ENCODE measurements at places on chromosomes 2 and 18.

- no peak for DNase-seq
Measured at GRCh38 chr2:148932536-148932935, 57.5 kb downstream of the KIF5C start.

DNA sequence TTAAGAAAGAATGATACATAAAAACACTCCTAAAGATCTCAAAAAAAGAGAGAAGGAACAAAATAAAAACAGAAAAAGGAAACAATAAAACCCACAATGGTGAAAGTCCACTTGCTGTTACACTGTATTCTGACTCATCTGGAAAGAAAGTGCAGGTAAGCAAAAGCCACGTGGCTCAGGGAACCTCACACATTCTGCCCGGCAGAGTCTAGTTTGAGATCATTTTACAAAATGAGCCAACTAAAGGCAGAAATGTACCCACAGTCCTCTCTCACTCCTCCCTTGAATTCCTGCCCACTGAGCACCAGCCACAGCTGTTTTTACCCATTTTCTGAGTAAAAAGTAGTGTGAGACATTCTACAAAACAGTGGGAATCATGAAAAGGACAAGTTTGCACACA is 10.0 kb downstream of the KCNH7 start:
- DNase-seq, result no peak

DNA sequence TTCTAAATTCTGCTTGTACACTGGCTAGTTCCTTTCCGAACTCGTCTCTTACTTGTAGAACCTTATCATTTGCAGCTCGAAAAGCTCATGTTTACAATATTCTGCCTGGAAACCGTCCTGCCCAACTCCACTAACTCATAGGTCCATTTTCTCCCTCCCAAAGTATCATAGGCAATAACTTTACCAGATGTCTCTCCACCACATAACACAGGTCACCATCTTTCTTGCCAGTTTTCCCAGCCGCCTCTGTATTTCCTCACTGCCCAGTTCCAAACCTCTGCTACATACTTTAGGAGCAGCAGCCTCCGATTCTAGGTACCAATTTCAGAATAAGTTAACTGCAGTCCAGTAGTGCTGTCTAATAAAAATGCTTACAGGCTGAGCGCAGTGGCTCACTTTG is 259.5 kb downstream of the GLI2 start:
- no peak for DNase-seq

DNA sequence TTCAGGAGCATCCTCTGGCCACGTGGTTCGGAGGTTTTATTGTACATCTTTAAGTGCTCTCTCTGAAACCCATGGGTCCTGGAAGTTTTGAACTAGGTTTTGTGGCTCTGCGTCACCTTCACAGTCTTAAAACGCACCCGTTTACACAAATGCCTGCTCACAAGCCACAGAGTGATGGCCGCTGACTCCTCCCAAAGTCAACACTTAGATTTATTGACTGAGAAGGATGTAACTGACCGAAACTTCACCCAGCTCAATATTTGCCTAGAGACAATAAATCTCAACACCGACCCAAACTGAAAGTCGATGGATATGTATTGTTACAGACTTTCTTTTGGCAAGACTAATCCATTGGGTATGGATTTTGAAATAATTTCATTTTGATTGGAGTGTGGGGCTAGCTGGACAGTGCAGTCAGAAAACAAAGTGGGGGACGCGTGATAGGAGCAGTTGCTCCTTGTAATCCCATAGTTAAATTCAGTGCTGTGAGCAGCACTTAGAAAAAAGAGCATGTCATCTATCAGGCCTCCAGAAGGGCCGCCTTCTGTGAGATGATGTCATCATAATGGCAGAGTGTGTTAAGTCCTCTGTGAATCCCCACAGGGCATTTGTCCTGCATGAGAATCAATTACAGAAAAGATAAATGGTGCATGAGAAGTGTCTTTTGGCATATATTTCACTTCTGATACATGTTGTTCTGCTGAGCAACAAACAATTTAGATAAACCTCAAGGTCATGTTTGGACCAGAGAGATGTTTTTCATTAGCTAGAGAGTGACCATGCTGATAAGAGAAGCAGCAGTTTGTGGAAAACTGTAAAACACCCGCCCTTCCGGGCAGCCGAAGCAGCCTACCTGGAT is 183.7 kb downstream of the INO80D start:
- DNase-seq, result no peak

- no peak for DNase-seq
Measured at GRCh38 chr2:171553858-171554257, 31.6 kb downstream of the CYBRD1 start.

- no peak for DNase-seq
Measured at GRCh38 chr18:59055345-59056032, 84.2 kb upstream of the SEC11C start.

DNA sequence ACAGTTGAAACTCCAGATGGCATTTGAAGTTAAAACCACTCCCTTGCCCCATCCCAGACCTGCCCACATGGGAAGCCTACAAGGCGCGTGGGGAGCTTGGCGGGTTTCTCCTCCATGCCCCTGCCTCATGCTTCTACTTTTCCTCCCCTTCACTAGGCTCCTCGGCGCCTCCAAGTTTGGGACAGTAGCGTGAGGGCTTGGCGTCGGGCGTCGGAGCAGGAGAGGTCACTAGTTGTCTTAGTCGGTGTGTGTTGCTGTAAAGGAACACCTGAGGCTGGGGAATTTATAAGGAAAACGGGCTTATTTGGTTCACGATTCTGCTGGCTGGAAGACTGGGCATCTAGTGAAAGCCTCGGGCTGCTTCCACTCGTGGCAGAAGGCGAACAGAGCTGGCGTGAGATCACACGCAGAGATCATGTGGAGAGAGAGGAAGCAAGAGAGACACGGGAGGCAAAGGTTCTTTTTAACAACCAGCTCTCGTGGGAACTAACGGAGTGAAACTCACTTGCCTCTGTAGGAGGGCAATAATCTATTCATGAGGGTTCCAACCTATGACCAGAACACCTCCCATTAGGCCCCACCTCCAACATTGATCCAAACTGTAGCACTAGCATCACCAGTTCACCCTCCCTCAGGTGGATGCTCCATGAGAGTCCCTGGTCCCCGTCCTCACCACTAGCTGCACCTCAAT is 25.3 kb downstream of the ITM2C start:
- DNase-seq, result no peak

DNA sequence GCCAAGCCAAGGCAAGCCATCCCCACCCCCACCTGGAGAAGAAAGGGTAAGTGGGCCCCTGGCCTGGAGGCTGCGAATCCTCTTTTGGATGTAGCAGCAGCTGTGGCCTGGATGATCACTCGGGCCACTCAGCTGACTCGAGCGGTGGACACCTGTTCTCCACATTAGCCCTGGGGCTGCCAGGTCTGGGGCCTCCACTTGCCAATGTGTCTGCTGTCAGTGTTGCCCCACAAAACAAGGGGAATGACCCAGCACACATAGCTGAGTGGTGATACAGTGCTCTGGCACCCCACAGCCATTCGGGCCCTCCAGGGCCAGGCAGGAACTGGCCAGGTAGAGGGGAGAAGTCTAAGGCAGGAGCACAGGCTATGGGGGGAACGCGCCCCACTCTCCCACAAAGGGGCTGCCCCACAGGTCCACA is 2.6 kb downstream of the STK25 start:
- DNase-seq, result no peak

DNA sequence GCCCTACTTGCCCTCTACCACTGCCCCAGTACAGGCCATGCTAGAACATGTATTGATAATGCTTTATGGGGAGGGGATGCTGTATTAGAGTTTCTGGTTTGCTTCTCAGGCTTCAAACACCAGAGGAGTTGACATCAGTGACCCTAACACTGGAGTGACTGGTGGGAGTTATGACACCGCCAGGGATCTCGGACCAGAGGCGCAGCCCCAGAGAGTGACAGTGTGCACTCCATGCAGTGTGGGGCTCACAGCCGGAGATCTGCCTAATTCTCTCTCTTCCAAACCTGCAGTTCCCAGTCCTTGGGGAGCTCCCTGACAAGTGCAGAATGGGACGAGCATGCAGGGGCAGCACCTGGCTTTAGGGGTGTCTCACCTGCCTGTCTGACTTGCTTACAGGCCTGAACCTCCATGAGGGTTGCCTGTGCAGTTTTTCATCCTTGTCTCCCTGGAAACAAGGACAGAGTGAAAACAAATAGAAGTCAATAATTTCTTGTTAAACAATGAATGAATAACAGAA is 244.9 kb upstream of the MYT1L start:
- DNase-seq, result no peak

- no peak for DNase-seq
Measured at GRCh38 chr18:79609841-79610281, 69.7 kb upstream of the CTDP1 start.

GRCh38 chr18:23283916-23284430 is 148.7 kb downstream of the CABLES1 start:
- DNase-seq, result no peak

GRCh38 chr2:170932948-170933347 is 3.9 kb downstream of the GORASP2 start:
- DNase-seq, result no peak

GRCh38 chr2:105824446-105824845 is 79.7 kb downstream of the NCK2 start:
- no peak for DNase-seq

DNA sequence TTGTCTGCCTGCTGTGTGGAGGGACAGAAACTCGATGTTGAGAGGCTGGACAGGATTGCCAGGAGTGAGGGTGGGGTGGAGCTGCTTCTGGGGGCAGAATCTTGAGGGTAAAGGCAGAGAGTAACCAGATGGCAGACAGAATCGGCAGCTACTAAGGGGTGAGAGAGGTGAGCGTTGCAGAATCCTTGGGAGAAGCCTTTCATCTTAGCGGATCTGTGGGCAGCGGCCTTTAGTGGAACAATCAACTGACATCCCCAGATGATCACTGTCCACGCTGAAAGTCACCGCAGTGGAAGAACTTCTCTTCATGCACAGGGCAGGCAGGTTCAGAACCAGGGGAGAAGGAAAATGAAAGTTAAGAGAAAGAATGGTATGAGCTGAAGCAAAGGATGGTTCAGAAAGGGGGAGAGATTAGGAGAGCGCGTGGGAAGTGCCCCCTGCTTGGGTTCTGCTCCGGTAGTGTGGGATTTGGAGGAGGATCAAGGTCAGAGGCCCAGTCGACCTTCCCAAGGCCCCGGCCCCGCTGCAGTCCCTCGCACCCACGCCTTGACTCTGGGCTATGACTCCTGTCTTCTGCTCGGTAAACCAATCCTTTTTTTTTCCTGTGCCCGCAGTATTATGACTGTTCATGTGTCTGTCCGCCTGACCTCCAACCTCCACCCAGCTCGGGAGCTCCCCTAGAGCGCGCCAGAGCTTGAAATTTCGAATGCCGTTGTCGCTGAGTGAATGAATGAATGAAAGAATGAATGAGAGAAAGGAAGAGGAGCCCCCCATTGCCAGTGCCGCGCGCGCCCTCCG is 584 bp downstream of the BOLA3 start:
- DNase-seq, result peak; percentile 9

- DNase-seq, result no peak
Measured at GRCh38 chr2:120533625-120534024, 187.7 kb downstream of the INHBB start.

DNA sequence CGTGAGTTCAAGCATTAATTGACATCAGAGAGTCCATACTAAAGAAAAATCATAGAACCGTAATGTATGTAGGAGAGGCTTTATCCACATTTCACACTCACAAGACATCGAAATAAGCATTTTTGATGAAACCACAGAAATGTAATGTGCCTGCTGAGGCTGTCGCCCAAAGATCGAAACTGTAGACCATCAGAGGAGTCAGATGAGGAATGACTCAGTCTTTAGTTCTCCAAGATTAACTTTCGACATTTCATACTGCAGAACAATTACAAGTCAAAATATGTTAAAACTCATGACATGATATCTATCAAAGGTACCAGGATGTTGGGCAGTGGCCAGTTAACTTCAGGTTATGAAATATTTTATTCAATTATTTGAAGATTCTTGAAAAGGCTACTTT is 79.6 kb downstream of the RAB31 start:
- DNase-seq, result no peak

DNA sequence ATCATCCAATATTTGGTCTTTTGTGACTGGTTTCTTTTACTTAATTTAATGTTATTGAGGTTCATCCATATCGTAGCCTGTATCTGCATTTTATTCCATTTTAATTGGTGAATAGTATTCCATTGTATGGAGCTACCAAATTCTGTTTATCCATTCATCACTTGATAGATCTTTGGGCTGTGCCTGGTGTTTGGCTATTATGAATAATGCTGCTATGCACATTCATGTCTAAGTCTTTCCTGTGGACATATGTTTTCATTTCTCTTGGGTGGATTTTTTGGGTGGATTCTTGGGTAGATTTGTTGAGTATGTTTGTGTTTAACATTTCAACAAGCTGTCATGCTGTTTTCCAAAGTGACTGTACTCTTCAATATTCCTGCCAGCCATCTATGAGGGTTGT is 52.5 kb upstream of the NEDD4L start:
- DNase-seq, result no peak

- DNase-seq, result no peak
Measured at GRCh38 chr2:120429586-120430500, 83.9 kb downstream of the INHBB start.

DNA sequence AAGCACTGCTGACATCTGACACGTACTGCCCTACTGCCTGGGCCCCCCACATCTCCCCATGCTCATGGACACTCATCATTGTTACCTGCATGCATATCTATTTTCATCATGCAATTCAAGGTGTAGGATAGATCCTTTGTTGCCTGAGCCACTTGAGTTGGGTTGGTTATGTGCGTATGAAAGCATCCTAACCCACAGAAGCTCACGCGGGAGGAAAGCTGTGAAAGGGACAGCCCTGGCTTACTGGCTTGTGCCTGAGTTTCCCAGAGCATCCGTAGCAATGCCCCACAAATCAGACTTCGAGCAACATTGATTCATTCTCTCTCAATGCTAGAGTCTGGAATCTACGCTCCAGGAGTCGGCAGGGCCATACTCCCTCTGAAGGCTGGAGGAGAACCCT is 285.5 kb downstream of the PHLPP1 start:
- DNase-seq, result no peak

DNA sequence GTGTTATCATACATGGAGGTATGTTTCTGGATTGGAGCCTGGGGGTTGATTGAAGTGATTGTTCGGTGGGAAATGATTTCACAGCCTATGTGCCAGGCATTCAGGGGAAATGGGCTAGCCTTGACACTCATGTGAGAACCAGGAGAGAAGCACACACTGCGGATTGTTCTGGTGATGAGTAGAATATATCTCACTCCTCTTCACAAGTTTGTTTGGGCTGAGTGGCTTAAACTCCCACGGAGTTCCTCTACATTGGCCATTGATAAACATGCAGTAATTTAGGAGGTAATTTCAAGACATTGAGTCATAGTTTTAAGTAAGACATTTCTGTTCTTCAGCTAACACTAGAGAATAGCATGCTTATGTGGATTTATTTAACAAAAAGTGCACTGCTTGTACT is 498.9 kb upstream of the NETO1 start:
- no peak for DNase-seq

DNA sequence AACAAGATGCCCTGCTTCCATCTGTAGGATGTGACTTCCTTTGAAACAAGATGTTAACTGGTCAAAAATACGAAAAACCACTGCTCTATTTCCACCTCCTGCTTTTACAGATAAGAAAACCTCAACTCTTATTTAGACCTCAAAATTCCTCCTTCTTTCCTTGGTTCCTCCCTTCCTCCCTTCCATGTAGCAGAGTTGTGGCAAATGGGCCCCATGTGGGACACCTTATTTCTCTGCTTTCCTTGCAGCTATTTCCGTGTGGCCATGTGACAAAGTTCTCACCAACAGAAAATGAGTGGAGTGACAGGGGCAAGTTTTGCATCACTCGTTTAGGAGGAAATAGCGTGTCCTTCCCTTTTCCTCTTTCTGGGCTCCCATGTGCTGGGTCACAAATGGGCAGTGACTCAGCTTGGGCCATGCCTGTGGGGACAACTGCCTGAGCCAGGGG is 69.4 kb upstream of the SMAD2 start:
- no peak for DNase-seq

GRCh38 chr2:218186355-218186766 is 19.6 kb upstream of the CXCR1 start:
- peak; percentile 23 for DNase-seq

Data from right renal cortex interstitium (tissue), 3 donors.